Liver (tissue), 10 donors: ENCODE measurements at places on chromosomes 2 and 18. TPM values are rescaled to one million over a fixed set of nuclear protein-coding genes. Genes with fewer than 3 reads are reported as not detected.

DNA sequence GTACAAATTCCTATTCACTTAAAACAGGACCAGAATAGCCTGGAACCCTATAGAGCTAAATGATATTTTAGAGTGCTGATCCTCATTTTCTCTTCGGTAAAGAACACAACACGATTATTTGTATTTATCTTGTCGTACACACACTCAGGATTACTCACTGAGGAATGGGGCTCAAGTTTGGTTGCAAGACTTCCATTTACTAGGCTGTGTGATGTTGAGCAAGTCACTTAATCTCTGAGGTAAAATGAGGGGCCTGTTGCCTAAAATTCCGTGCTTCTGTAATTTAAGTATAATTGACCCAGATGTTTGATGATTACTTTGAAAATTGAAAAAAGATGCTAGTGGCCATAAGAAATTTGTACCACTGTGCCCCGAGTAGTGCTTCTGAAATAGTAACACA is 42.6 kb upstream of the MAP4K3 start:
- no peak for DNase-seq

Gene RNU2-63P
- not detected for polyA plus RNA-seq

Gene GCG
- polyA plus RNA-seq: not detected

GRCh38 chr18:77067291-77068061 is 65.1 kb downstream of the MBP start:
- no peak for DNase-seq

DNA sequence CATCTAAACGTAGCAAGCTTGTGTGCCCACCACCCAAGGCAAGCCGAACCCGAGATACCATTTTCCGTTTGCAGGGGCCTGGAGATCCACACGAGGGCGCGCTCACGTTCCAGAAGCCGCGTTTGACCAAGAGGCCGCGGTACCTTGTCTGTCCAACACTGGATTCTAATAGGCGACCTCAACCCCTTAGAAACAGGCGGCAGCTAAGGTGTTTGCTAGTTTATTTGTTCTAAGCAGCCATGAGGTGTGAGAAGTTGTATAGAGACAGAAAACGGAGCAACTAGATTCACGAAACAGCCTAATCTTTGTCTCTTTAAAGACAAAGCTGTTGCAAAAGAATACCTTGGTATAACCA is 4.2 kb downstream of the HOXD11 start:
- DNase-seq: no peak

DNA sequence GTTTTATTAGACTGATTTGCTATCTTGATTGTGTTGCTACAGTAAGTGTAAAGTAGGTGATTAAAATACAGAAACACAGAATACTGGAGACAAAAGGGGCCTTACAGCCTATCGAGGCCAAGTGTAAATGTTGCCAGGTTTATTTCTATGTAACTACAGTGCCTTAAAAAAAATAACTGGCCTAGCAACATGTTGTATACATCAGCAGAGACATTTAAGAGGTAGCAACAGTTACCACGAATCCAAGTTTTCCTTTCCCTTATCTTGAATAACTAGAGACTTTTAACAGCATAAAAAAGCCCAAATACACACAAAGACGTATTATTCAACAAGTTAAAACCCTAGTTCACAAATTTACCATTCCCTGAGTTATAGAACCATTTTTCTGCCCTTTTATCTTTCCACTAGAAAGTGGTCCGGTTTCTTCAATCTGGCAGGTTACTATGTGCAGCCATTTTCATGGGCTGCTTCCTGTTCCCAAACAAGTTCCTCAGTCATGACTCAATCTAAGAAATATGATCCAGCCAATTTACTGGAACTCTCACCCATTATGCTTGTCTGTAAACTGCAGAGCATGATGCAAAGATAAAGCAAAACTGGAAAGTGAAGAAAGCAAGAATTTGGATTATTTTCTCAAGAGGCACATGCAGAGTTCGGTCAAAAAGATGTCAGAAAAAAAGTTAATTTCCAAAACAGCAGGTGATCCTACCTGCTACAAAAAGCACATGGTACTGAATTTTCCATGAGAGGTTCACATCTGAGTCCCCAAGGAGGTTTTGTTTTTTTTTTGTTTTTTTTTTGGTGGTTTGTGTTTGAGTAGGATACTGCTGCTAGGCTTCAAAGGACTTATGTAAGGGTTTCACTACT is 22.2 kb downstream of the NFE2L2 start:
- DNase-seq: no peak

DNA sequence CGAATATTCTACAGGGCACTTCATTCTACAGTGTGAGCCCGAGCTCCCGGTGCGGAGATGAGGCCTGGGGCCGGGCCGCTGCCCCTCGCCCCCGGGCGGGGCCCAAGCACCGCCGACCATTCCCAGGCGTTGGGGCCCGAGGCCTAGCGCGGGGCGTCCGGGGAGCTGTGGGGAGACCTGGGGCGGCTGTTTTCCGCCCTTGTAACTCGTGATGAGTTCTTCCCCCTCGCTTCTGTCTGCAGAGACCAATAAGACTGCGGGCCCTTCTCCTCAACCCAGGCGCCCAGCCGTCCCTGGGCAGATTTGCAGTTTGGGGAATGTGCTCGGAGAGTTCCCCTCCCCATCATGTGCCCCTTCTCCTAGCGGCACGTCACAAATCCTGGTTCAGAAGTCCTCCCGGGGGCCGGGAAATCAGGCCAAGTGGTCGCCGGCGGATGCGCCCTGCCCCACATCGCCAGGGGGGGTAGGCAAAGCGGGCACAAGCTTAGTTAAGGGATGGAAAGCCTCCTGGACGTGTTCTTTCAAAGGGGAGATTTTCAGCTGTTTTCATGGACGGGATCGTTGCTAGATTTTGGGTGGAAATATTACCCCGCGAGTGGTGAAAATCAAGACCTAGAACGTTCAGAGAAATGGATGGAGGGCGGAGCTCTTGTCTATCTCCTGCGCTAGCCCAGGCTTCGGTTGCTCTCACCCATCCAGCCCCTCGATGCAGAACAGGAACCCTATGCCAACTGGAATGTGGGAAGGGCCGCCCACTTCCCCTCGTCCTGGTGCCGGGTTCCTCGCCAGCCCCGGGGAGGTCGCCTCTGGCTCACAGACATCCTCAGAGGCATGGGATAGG is 18.8 kb upstream of the HAAO start:
- DNase-seq: no peak

Gene PRKAG3
- polyA plus RNA-seq: 0.08 TPM

Gene C1QL2
- not detected for polyA plus RNA-seq

DNA sequence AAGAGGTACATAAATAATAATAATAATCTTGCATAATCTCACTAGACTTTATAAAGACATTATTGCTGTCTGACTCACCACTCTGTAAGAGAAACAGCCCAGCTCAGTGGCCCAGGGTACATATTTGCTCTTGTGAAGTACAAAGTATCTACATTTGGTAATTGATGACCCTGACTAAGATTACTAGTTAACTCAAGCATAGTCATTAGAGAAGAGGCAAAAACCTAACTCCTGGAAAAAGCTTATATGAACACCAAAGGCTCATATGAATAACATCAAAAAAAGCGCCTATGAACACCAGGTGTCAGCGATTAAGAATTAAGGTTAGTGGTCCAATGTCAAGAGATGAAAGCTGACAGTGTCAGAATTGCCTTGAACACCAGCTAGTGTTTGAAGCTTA is 38.4 kb downstream of the RAD51AP2 start:
- no peak for DNase-seq

- no peak for DNase-seq
Observed at GRCh38 chr2:135074216-135074615, 22.1 kb downstream of the RAB3GAP1 start.

DNA sequence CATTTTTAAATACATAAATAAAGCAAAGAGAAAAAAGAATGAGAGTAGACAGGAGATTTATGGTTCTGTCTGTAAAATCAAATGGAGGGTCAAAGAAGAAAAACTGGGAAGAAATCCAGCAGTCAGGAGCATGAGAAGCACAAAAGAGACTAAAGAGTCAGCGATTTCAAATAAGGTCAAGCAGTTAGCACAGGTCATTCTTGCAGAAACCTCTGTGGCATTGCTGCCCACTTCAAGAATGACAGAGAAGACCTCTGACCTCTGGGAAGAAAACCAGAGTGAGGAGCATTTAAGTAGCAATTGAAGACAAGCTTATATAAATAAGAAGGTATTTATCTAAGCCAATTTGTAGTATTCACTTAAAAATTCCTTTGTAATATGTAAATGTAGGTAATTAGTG is 172.0 kb upstream of the SPOPL start:
- DNase-seq: no peak

Gene COLEC11
- polyA plus RNA-seq: 79.1 TPM

DNA sequence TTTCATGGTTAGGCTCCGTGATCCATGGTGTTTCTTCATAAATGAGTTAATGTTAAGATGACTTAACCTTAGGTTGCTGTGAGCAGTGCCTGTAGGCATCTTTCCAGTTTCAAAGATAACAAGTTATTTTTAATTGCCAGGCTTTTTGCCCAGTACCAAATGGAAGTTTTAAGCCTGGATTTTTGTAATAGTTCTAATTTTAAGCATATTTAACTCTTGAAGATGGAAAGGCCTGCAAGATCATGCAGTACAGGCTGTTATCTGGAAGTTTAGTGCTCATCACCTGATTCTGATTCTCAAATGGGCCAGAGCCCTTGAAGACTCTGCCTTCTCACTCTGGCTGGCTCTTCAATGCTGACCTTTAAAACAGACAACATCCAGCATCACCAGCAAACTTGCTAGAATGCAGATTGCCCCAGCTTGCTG is 141.3 kb downstream of the NCK2 start:
- no peak for DNase-seq

DNA sequence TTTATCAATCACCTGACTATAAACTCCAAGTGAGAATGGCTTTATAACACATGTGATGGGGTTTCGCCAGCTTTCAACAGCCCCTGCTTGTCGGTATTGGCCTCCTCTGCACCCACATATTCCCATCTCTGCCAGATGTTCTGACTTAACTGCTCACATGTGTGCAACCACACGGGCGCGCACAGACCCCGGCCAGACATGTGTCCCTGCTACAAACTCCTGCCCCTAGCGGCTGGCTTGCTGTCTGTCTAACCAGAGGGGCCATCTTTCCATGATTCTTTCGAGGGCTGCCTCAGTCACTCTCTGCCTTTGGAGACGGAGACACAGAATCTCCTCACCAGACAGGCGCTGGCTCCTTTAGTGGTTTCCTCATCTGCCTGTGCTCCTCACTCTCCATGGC is 15.3 kb downstream of the STON1 start:
- DNase-seq: no peak

DNA sequence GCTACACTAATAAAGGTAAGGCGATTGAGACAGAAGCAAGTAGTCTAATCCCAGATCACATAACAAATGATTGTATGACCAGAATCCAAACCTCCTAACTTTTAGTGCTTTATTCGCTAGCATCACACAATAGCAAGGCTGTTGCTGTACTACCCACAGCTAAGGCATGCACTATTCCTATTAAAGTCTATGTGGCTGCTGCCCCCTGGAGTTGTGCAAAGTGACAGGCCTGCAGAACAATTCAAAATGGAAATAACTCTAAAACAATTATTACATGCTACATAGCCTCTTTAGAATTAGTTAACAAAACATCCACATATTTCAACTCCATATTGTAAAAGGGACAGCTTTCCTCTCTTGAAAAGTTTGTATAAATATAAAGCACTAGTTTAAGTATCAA is 6.0 kb downstream of the ERBB4 start:
- no peak for DNase-seq

- DNase-seq: no peak
Observed at GRCh38 chr2:109702250-109702985, 88.3 kb downstream of the SOWAHC start.

DNA sequence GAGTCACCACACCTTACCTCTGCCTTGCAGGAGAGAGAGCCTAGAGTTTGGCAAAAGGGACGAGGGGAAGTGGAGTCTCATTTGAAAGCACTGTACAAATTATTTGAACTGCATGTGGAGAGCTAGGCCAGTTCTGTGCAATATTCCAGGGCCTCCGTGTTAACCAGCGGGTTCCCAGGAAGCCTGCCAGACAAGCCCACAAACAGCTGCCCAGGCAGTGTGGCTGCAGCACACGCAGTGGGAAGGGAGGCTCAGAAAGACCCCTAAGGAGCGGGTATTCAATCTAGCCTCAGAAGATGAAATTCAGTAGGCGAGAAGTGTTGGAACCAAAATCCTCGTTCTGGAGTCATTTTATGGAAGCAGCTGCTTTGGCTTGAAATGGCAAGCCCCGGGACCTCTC is 30.7 kb downstream of the CNGA3 start:
- no peak for DNase-seq

DNA sequence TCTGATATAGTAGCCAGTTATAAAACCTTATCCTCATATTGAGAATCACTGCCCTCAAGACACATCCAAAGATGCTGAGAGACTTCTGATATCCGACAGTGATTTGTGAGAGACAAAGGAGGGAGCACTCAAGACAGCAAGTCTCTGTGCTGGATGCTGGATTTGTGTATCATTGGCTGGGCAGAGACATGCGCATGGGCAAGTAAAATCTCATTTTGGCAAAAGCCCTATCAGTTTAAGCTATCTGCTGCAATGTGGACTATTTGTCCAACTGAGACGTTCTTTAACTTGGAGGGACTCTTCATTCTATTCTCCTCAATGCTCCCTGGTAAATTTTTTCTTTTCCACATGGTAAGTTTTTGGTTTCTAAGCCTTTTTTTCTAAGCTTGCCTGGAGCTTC is 107.5 kb downstream of the SS18 start:
- no peak for DNase-seq
